ENCODE measurements at places on chromosomes 1 and 21.

- DNase-seq, result no peak
Observed at GRCh38 chr1:4974981-4975685, 320.7 kb downstream of the AJAP1 start.

- no peak for DNase-seq
Observed at GRCh38 chr1:198849093-198849492, 210.3 kb downstream of the PTPRC start.

- DNase-seq, result no peak
Observed at GRCh38 chr21:35905963-35906345, 154.4 kb downstream of the SETD4 start.

DNA sequence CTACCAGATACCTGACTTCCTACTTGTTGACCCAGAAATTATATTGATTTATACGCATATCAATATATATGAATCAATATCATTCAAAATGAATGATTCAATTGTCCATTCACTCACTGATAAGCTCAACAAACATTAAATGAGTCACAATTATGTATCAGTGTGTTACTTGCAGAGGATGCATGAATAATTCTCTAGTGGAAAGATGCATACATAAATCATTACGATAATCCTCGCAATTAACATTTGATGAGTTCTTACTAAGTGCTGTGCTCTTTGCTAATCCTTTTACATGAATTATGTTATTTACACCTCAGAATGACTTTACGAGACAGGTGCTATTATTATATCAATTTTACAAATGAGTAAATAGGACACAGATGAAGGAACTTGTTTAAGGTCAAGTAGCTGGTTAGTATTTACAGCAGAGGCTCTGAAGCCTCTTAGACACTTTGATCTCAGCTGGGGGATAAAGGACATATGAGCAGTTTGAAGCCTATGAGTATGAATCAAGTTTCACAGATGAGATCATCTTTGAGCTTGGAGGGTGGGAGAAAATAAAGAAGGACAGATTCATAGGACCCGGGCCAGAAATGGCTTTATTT, 112.8 kb upstream of the ADAMTS5 start:
- DNase-seq, result no peak

DNA sequence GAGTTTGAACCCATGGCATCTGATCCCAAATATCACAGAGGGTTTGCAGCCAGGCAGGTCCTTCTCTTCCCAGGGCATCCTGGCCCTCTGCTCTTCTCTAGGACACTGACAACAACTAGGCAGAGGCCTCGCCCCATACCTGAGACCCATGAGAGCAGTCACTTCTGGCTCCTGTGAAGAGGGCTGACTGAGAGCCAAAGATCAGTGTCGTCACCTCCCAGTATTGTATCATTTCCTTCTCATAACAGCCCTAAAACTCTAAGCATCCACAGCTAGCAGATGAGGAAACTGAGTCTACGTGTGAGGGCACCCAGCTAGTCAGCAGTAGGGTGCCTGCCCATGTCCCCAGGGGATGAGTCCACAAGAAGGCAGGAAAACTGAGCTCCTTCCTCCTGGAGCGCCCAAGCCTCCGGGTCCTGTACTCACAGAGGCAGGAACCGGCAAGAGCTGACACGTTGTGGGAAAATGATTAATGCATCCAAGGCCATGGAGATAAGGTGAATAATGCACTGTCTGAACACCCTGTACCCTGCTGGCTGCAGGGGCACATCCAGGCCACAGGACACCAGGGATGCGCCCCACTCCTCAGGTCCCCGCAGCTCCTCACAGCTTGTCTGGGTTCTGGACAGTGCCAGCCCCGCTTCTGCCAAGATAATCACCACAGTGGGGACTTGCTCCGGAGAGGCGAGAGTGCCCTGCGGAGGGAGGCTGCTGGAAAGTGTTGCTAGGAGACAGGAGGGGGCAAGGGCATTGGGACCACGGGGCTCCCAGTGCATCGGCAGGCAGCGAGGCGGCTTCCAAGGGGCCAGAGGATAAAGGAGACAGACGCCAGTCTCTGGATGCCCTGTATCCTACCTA, 340.0 kb downstream of the NPHP4 start:
- DNase-seq, result no peak

Data from NCI-H2081 treated with DMSO at 0.1 percent for 48 hours (cell line).